Activated CD8-positive, alpha-beta T cell treated with anti-CD3 and anti-CD28 coated beads, Interleukin-2, amount 10 ng/mL, durations not matched to agents 7 days and 5 days (primary cell): ENCODE measurements at places on chromosomes 5 and 9.

DNA sequence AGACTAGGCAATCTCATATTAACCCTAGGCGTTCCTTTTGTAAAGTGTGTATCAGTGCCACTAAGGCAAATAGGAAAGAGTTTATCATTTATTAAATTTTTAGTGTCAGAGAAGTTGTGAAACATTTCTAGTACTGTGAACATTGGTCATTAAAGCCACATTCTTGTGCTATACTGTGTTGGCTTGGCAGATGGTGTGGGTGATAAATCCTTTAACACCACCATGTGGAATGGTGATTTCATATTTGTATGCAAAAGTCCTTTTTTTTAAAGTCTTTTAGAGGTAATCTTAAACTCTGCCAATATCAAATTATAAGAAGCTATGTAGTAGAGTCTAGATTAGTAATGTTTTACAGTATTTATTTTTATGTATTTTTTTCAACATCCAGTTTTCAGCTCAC is 18.1 kb downstream of the SLC12A2 start:
- no peak for DNase-seq

GRCh38 chr9:89888677-89889076 is 283.9 kb downstream of the GADD45G start:
- peak; percentile 14 for DNase-seq

DNA sequence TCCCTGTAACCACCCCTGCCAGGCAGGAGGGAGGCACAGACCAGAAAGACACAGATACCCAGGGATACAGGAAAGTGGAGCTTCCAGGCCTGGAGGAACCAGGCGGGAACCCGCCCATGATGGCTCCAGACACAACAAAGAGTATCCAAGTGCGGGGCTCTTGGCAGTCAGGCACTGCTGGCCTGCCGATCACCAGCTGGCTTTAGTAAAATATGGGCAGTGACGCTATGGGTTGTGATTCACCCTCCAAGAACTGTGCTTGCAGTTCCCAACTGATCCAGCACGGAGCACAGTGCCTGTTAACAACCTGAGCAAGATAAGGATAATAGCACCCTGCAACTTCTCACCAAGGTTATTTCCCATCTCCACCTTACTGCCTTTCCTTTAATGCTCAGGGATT is 463.3 kb downstream of the IRX1 start:
- DNase-seq: no peak

DNA sequence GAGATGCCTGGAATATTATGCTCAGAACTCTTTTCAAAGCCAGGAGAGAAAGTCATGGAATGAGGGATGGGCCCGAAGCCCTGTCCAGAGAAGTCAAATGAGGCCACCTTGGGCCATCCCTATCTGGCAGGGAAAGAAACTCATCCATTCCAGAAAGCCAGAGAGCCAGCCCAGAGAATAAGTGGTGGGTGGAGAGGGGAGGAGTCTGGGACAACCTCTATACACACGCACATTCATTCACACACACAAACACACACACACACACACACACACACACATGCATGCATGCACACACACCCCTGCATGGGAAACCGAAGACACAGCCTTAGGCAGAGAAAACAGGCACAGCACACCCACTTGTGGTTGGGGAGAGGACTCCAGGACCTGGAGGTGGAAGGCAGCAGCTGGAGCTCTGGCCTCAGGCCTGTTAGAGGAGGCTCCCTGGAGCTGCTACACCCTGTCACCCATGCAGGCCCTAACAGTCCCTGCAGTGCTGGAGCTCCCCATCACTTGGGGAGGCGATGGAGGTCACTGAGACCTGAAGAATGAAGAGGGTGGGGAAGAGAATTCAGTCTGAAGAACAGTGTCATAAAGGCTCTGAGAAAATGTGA is 38.0 kb downstream of the TGFBI start:
- no peak for DNase-seq

DNA sequence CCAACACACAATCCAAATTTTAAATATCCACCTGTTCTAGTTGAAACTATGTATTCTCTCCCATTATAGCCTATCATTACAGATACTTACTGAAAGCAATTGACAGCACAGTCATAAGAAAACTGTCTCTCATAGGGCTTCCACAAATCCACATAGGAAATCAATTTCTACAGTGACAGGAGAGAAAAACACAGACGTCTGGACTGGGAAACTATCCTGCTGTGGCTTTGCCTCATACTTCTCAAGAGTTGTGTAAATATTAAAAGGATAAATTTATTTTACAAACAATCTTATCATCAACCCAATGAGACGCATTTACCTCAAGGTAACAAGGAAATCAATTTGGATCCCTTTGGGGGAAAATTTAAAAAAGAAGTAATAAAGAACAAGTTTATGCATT is 517.5 kb downstream of the EFNA5 start:
- no peak for DNase-seq

DNA sequence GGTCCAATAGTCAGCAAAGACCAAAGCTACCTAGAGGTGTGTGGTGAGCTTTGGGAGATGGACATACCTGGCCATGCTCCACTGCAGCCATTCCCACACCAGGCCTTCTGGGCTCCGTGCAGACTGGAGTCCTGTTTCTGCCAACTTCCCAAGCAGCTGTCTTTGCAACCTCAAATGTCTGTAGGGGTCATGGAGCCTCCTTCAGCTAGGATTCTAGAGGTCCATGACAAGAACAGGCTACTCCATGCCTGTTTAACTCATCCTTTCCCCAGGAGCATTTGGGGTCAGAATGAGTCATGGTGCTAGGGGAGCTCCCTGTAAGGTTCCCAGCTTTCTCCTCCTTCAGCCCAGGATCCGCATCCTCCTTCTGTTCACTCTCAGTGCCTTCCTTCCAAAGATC is 17.1 kb downstream of the VPS13A start:
- no peak for DNase-seq

DNA sequence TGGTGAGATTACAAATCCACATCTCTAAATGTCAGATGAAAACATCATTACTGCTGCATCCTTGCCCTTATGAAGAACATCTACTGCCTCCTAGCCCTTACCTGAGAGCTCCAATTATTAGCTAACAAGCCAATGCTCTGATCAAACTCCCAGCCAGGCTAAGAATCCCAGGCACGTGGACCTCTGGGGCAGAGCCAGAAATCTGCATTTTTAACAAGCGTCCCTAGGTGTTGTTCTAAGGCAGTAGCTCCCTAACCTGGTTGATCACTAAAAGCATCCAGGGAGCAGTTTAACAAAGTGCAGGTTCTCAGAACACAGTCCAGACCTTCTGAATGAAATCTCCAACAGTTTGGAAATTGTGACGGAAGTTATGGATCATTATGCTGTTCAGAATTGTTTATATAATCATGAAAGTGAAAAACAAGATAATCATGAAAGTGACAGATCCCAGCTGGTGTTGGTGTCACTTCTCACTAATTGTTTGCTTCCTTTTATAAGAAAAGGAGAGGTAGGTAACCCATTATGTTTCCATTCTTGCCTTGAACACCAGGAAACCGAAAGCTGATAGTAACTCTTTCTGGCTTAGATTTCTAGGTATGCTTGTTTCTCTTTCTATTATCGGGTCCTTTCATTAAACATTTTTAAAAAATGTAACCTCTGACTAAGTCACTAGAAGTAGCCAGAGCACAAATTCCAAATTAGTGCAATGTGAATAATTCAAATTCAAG is 216.5 kb upstream of the NR4A3 start:
- no peak for DNase-seq
